ENCODE measurements at places on chromosomes 5 and 9.

GRCh38 chr5:138643040-138643791, 68.0 kb upstream of the HSPA9 start:
- no peak for DNase-seq

- DNase-seq: no peak
These were observed 59.1 kb upstream of the IER5L start for GRCh38 chr9:129237164-129237611.

DNA sequence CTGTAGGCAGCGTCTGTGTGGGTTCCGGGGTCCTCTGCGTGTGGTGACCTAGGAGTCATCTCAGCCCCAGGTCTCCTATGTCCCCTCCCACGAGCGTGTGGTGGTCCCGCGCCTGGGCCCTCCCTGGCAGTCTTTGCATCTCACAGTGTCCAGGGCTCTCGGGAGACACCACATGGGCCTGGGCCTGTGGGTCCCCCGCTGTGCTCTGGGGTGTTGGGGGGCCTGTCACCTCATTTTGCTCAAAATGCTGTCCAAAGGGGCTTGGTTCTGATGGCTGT, 27.1 kb downstream of the CEP72 start:
- DNase-seq: no peak

- no peak for DNase-seq
These were observed 319.2 kb downstream of the GADD45G start for GRCh38 chr9:89923961-89924504.

DNA sequence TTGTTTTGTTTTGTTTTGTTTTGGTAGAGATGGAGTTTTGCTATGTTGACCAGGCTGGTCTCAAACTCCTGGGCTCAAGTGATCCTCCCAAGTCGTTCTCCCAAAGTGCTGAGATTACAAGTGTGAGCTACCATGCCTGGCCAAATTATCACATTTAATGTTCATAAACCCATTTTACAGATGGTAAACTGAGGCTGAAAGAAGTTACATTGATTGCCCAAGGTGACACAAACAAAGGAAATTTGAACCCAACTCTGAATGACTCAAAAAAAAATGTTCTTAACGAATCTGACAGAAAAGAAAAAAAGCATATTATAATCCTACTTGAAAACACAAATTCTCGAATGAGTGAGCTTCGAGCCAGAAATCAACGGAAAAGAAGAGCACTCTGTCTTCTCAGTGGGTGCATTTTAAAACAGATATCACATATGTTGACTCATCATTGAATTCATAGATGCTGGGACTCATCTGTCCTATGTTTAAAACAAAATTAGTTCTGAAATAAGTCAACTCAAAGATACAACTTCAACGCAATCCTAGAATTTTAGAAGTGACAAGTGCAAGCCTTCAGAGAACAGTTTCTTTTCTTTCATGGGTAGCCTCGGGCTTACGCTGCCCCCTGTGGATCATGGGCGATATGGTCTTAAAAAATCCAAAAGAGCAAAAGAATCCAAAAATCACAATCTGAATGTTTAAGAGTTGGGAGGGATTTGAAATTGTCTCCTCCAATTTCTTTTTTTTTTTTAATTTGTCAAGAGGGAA, 28.4 kb downstream of the TIMD4 start:
- no peak for DNase-seq

DNA sequence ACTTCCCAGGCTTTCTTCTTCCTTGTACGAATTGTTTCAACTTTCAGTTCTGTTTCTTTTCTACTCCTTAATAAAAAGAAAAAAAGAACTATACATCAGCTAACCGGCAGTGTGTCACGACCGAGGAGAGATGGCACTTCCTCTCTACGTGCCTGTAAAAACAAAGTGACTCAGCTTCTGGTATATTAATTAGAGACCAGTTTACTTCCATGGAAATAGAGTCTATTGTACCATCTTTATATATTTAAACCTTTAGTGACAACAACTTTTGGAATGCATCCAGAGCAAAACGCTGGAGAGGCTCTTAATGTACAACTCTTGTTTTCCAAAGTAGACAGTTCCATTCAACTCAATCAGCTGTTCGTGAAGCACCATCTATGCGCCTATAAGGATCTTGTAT, 94.5 kb upstream of the LIFR start:
- DNase-seq: no peak

DNA sequence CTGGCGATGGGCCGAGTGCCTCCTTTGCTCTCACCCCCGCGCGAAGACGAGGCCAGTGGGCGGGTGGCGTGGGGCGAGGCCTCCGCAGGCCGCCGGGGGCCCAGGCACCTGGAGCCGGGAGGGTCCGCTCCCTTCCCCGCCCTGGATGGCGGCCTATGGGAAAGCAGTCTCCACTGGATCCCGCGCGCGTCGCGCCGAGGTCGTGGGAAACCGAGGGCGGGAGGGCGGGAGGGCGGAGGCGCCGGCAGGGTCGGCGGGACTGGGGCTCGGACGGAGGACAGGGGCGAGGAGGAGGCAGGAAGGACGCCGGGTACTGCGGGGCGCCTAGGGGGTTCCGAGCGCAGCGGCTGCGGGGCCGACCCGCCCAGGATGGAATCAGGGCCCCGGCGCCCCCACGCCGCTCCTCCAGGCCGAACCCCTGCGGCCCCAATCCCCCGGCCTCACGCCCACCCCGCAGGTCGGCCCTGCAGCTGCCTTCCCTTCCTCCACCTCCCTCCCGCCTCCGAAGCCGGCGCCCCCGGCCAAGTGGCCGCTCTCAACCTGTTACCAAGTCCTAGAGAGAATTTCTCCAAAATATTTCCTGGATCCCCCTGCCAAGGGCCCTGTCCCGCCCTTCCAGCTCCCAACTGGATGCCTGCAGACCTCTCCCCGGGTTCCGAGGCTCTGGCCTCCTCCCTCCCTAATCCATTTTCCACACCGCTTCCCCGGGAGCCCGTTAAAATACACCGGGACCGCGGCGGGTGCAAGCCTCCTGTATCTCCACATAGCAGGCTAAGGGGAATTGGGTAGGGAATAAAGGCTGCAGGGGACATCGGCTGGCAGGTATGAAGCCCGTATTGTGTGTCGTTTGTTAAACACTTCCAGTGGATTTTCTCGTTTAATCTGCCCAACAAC, 146.3 kb downstream of the ERCC6L2 start:
- no peak for DNase-seq

GRCh38 chr5:35920890-35921289, 17.5 kb downstream of the CAPSL start:
- no peak for DNase-seq

GRCh38 chr9:123267481-123268198, 746 bp downstream of the STRBP start:
- DNase-seq: no peak
